ENCODE measurements at places on chromosomes 7 and 10. TPM values are rescaled to one million over a fixed set of nuclear protein-coding genes. Genes with fewer than 3 reads are reported as not detected.

DNA sequence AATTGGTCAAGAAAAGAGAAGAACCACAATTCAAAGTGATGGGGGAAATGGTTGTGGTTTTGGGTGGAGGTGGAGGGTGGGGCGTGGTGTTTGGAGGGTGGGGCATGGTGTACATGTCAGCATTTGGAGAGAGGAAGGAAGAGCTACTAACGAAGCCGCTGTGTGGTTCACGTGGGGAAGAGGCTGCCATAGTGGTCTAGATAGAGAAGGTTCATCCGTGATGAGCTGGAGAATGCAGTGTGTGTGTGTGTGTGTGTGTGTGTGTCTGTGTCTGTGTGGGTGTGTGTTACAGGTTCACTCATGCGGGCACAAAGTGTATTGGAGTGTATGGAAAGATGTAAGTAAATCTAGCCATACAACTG is 6.1 kb upstream of the VCL start:
- no peaks in the 10 kb centered on the region for H3K27me3 ChIP-seq
- H3K36me3 ChIP-seq, result peaks cover 3% of the 10 kb centered on the region
- H3K4me3 ChIP-seq, result no peak overlapping the region
- H3K4me1 ChIP-seq, result peaks cover 42% of the 10 kb centered on the region
- DNase-seq, result peak; percentile 97

DNA sequence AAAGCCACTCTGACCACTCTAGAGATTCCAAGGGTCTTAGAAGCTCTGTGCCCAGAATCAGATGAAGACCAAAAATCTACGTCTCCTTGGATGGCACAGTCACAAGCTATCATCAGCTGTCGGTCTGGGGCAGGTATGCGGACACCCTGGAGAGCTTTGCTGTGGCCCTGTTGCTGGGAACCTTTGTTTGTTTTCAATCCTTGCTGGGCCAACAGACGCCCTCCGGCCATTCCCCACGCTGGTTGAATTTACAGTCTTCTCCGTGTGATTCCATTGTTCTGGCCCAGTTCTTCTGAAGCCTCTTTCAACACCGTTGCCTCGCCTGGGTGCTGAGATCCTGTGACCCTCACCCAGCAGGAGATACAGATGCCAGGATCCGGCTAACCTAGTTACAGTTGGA is 149.4 kb upstream of the PFKP start:
- no peaks in the 10 kb centered on the region for H3K36me3 ChIP-seq
- no peak overlapping the region for H3K4me3 ChIP-seq
- DNase-seq, result no peak
- H3K27ac ChIP-seq, result no peak overlapping the region
- peaks cover 19% of the 10 kb centered on the region for H3K27me3 ChIP-seq

DNA sequence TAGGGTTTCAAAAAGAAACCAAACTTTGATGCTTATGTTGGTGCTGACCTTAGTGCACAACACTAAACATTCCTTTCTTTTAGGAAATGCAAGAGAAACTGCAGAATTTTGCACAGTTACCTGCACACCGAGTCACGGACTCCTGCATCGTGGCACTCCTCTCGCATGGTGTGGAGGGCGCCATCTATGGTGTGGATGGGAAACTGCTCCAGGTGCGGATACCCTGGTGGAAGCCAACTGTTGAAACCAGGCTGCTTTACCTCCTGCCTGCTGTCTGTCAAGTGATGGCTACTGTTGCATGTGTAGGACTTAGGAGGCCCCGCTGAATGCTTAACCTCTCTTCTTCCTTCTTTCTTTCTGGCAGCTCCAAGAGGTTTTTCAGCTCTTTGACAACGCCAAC is 11.7 kb downstream of the CASP2 start:
- peak overlapping the region; percentile 25 for H3K27ac ChIP-seq
- peaks cover 45% of the 10 kb centered on the region for H3K4me1 ChIP-seq
- H3K36me3 ChIP-seq, result peaks cover 80% of the 10 kb centered on the region
- DNase-seq, result peak; percentile 70
- H3K4me3 ChIP-seq, result no peak overlapping the region

DNA sequence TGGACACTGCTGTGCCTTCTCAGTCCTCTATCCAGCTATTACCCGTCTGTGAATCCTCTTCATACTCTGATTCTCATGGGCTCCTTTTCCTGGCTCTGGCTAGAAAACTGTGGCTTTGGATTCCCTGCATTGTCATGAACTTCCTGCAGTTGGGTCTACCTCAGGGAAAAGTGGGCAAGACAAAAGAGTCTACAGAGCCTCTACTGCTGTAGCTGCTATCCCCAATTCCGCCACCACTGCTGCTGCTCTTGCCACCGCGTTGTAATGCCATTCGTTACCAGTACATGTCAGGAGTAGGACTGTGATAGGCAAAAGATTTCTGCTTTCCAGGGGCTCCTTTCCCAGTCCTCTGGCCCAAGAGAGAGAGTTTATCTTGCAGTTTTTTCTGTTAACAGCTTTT is 23.9 kb upstream of the PPP1R17 start:
- no peak overlapping the region for H3K4me3 ChIP-seq
- no peak overlapping the region for H3K27ac ChIP-seq
- H3K36me3 ChIP-seq, result no peaks in the 10 kb centered on the region

KLLN gene
- total RNA-seq, result 0.67 TPM

- peaks cover 9% of the 10 kb centered on the region for H3K27me3 ChIP-seq
- no peak overlapping the region for H3K27ac ChIP-seq
- peaks cover 21% of the 10 kb centered on the region for H3K36me3 ChIP-seq
Observed at GRCh38 chr10:118752409-118752808, 2.4 kb downstream of the CACUL1 start.

GRCh38 chr10:113052076-113052830 is 102.2 kb downstream of the TCF7L2 start:
- DNase-seq, result no peak
- H3K36me3 ChIP-seq, result no peaks in the 10 kb centered on the region
- H3K4me1 ChIP-seq, result no peaks in the 10 kb centered on the region
- H3K4me3 ChIP-seq, result no peak overlapping the region
- peaks cover 21% of the 10 kb centered on the region for H3K27me3 ChIP-seq

GRCh38 chr7:135980665-135981180 is 3.6 kb upstream of the MTPN start:
- peak; percentile 86 for DNase-seq
- peak overlapping the region; percentile 66 for H3K4me3 ChIP-seq
- H3K27me3 ChIP-seq, result peaks cover 3% of the 10 kb centered on the region
- H3K27ac ChIP-seq, result peak overlapping the region; percentile 84
- peaks cover 2% of the 10 kb centered on the region for H3K36me3 ChIP-seq
- peaks cover 54% of the 10 kb centered on the region for H3K4me1 ChIP-seq

INHBA gene
- total RNA-seq, result not detected

DNA sequence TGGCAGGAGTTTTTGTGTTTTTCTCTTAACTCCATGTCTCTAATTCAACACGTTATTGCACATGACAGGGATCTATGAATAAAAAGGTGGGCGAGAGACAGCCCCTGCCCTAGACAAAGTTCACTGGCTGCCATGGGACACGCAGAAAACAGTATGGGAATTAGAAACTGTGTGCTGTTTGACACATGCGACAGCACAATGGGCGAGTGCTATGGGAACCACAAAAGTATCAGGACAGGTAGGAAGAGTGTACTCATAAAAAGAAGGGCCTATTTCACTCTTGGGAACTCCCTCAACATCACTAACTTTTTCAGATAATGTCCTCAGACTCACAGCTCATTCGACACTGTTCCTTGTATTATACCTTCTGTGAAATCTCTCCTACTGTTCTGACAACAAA is 45.7 kb downstream of the MINDY3 start:
- no peak for DNase-seq
- H3K4me1 ChIP-seq, result peaks cover 7% of the 10 kb centered on the region
- H3K36me3 ChIP-seq, result peaks cover 30% of the 10 kb centered on the region
- H3K27ac ChIP-seq, result no peak overlapping the region
- H3K4me3 ChIP-seq, result no peak overlapping the region

DNA sequence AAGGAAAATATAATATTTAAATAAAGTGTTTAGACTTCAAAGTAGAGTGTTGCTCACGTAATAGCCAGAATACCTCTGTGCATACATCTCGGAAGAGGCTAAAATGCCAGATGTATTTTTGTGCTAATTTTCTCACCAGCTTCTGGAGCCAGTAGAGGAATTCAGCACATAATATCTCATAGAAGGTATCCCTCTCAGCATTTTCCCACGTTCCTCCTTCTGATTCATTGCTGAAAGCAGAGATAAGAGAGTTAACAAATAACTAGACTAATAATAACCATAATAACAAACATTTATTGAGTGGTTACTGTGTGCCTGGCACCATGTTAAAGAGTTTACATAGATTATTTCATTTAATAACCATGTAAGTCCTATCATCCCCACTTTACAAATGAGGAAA is 123.6 kb downstream of the VTI1A start:
- no peaks in the 10 kb centered on the region for H3K36me3 ChIP-seq
- H3K27ac ChIP-seq, result no peak overlapping the region
- H3K4me3 ChIP-seq, result no peak overlapping the region
- H3K4me1 ChIP-seq, result no peaks in the 10 kb centered on the region
- DNase-seq, result no peak
- H3K27me3 ChIP-seq, result no peaks in the 10 kb centered on the region

DNA sequence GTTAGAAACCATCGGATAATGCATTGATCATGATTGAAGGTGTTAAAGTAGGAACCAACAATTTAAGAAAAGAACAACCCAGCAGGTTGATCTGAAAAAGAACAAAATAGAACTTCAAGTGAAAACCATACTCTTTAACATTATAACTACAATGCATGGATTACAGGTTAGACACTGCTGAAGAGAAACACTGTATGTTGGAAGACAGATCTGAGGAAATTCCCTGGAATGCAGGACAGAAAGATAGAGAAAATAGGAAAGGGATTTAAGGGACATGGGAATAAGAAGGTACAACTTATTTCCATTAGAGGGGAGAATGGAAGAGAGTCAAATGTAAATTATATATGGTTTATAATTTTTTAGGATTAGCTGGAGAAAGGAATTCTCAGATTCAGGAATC is 303.3 kb downstream of the DNAJB6 start:
- no peak overlapping the region for H3K4me3 ChIP-seq
- no peaks in the 10 kb centered on the region for H3K4me1 ChIP-seq
- H3K27ac ChIP-seq, result no peak overlapping the region
- H3K36me3 ChIP-seq, result peaks cover 4% of the 10 kb centered on the region
- no peak for DNase-seq

DNA sequence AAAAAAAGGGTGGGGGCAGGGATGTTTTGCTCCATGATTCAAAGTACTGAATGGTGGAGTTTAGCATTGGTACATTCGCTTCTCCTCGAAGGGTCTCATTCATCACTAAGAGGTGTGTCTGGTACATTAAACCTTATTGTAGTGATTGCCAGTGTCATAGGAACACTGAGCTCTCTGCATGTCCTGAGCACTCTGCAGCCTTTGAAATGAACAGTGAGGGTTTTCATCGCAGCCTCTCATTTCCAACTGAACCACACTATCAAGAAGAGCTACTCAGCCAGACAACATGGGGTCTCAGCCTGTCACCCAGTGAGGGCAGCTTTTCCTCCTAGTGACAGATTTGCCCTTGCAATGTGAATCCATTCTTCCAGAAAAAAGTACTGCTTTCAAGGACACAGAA is 7.6 kb upstream of the DEPP1 start:
- H3K27ac ChIP-seq, result no peak overlapping the region
- no peaks in the 10 kb centered on the region for H3K36me3 ChIP-seq
- H3K4me1 ChIP-seq, result peaks cover under 1% of the 10 kb centered on the region
- H3K4me3 ChIP-seq, result no peak overlapping the region
- H3K27me3 ChIP-seq, result peaks cover 15% of the 10 kb centered on the region

DNA sequence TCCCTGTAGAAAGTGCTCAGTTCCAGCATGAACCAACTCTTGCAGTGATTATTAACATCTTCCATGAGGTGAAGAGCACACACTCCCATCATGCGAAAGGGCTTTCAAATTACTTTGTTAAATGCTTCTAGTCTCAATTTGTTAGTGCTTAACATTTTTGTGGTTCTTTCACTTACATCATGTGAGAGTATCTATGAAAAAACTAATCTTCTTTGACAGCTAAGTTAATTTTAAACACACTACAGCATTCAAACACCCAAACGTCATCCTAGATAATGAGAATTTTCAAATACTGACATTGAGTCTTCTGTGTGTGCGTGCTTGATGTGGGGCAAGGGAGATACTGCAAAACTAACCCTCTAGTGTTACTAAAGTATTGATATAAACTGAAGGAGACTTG is 84.8 kb downstream of the ETV1 start:
- peaks cover 8% of the 10 kb centered on the region for H3K36me3 ChIP-seq
- H3K4me1 ChIP-seq, result peaks cover 23% of the 10 kb centered on the region
- H3K4me3 ChIP-seq, result no peak overlapping the region
- H3K27me3 ChIP-seq, result no peaks in the 10 kb centered on the region

MAT1A gene
- total RNA-seq, result not detected

DNA sequence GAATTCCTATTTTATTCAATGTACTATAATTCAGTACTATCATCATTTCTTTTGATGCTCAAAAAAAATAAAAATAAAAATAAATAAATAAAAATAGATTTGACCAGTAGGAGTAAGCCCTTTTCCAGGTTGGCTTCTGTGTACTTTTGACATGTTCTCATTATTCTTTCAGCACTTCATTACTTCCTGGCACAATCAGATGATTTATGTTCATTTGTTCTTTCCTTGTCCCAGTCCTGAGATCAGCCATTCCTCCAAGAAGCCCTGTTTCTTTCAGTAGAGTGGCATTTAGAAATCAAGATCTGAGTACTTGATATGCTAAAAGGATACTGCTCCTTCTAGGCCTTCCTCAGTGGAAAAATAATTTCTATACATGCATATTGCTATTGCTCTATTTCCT is 20.9 kb downstream of the ARL4A start:
- H3K36me3 ChIP-seq, result peaks cover 1% of the 10 kb centered on the region
- no peak overlapping the region for H3K4me3 ChIP-seq
- no peak for DNase-seq

GRCh38 chr7:131895541-131896164 is 339.2 kb upstream of the PODXL start:
- DNase-seq, result no peak
- H3K27me3 ChIP-seq, result peaks cover 7% of the 10 kb centered on the region
- peaks cover 10% of the 10 kb centered on the region for H3K4me1 ChIP-seq
- no peaks in the 10 kb centered on the region for H3K36me3 ChIP-seq
- no peak overlapping the region for H3K27ac ChIP-seq

- no peaks in the 10 kb centered on the region for H3K4me1 ChIP-seq
- H3K27me3 ChIP-seq, result peaks cover 10% of the 10 kb centered on the region
- DNase-seq, result no peak
- H3K4me3 ChIP-seq, result no peak overlapping the region
Observed at GRCh38 chr10:13842117-13842516, 255.4 kb downstream of the PRPF18 start.

DNA sequence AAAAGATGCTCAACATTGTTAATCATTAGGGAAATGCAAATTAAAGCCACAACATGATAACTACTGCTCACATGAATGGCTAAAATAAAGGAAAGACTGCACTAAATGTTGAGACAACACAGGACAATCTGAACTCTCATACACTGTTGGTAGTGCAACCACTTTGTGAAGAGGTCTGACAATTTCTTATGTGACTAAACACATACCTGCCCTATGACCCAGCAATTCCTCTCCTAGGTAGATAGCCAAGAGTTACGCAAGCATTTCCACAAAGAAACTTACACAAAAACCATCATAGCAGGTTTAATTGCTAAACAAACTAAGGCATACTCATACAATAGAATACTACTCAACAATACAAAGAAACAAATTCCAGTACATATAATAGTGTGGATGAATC is 41.8 kb upstream of the HERPUD2 start:
- H3K27ac ChIP-seq, result no peak overlapping the region
- no peaks in the 10 kb centered on the region for H3K36me3 ChIP-seq
- no peak overlapping the region for H3K4me3 ChIP-seq
- no peak for DNase-seq
- peaks cover 25% of the 10 kb centered on the region for H3K27me3 ChIP-seq

Measured in activated CD8-positive, alpha-beta memory T cell treated with anti-CD3 and anti-CD28 coated beads, Interleukin-2, amount 10 ng/mL, durations not matched to agents 7 days and 5 days (primary cell).